GM12878 (cell line): ENCODE measurements at places on chromosomes 11 and 22.

DNA sequence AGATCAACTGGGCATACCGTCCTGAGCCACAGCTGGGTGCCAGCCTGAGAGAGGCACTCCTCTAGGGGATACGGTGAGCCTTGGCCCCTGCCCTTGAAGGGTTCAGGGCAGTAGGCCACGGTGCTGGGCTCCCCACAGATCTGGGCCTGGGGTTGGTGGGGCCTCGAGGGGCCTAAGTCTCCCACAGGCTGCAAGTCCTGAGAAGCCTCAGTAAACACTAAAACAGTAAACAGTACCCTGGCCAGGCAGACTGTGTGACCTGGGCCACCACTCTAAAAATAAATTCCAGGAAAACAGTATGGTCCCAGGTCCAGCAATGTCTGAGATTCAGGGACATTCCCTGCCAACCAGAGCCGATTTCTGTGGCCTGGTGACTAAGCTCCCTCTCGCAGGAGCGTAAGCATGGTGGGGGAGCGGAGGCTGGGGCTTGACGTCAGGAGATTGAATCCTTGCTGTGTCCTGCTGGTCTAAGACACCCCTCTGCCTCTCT lies 2.3 kb upstream of the RHOD start:
- DNase-seq = no peak

GRCh38 chr22:45310977-45311531 lies 1.3 kb downstream of the FAM118A start:
- no peak for DNase-seq

- no peak for DNase-seq
Observed at GRCh38 chr11:119091966-119092879, 7.5 kb downstream of the HMBS start.

- DNase-seq = no peak
Observed at GRCh38 chr11:45663486-45664375, 1.7 kb downstream of the CHST1 start.

DNA sequence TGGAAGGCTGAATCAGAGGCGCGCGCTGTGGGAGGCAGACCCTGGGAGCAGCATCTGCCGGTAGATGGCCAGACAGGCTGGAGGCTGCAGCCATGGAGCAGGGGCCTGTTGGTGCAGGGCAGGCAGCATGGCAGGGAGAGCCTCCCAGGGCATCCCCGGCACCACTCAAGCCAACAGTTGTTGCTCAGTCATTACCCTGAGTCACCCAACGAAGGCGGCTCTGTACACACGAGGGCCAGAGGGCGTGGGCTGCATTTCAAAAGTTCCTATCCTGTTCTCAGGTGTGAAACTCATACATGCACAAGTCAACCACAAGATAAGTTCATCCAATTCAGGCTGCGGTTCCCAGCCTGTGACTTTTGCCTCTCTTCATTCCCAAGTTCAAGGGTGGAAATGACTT lies 2.6 kb downstream of the ANO1 start:
- no peak for DNase-seq

DNA sequence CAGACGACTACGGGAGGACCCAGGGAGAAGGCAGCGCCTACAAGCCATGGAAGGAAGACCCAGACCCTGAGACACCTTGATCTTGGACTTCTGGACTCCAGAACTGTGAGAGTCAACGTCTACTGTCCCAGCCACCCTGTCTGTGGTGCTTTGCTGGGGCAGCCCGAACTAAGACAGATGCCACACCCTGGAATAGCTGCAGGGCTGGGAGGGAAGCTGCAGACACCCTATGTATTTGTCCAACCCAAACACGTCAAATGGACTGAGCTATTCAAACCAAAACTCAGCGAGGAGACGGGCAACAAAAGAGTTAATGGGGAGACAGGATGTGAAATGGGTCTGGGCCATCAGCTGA lies 169.3 kb downstream of the CTTN start:
- no peak for DNase-seq

GRCh38 chr22:50016308-50016987 lies 3.9 kb upstream of the IL17REL start:
- no peak for DNase-seq

GRCh38 chr22:41264408-41264941 lies 21.5 kb downstream of the RANGAP1 start:
- DNase-seq = no peak

GRCh38 chr11:120709808-120710207 lies 198.3 kb downstream of the GRIK4 start:
- DNase-seq = peak; percentile 73

- no peak for DNase-seq
Observed at GRCh38 chr11:68651208-68651984, 32.9 kb upstream of the GAL start.

- DNase-seq = no peak
Observed at GRCh38 chr11:1619449-1619848, 2.5 kb downstream of the KRTAP5-4 start.

DNA sequence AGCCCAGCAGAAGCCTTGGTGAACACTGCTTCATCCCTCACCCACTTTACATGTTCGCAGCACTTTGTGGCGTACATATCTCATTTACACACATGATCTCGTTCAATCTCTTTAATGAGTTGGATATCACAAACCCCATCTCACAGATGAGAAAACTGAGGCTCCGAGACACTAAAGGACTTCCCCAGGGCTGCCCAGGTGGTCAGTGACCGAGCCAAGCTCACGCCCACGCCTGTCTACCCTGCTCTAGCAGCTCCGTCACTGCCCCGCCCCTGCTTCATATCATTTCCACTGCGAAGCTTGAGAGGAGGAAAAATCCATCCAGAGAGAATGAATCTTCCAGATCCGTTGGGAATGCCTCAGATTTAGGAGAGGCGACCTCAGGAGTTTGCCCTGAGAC lies 11.8 kb upstream of the DSCAML1 start:
- no peak for DNase-seq

DNA sequence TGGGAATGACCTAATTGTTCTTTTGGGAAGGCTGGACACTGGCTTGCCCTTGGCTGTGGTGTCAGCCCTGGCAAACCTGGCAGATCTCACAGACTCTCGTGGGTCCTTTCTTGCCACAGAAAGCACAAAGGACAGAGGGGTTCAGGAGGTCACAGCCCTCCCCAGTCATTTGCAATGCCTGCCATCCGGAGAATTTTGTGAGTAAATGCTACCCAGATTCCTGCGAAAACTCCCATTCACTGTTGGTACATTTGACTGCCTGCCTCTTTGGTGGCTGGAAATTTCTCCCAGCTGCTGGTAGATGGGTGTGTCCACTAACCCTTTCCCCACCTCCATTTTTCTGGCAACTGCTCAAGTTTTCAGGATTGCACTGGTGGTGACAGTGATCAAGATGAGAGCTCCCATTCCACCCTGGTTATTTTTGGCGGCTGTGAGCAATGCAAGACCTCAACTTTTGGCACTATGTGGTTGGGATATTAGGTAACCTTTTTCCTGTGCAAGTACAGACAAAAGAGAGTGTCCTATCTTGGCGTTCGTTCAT lies 155.7 kb downstream of the NAV2 start:
- DNase-seq = no peak

DNA sequence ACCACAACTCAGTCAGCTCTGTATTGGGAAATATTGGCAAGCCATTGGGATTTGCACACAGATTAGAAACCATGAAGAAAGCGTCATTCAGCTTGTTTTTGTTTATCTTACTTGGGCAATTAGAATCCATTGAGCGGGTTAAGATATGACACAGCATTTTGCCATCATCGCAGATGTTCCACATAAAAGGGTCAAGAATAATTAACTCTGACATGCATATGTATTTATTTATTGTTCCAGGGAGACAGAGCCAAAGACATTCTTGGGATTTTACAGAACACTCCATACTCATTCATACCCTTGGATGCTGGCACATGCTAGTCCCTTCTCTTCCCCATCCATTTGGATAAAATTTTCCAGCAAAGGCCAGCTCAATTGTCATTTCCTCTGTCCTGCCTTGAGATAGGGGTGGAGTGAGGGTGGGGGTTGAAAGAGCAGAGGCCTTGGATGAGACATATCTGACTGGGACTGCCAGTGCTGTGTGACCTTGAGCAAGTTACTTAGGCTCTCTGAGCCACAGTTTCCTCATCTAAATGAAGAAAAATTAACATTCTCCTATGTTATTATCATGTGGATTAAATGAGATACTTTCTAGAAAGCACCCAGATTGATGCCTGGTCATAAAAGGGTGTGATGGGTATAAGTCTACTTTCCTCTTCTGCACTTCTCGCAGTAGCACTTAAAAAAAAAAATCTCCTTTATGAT lies 179.7 kb downstream of the RRAS2 start:
- no peak for DNase-seq

GRCh38 chr22:35564975-35565867 lies 24.6 kb downstream of the RASD2 start:
- DNase-seq = no peak

- no peak for DNase-seq
Observed at GRCh38 chr22:50313600-50313999, 6.2 kb upstream of the PLXNB2 start.

DNA sequence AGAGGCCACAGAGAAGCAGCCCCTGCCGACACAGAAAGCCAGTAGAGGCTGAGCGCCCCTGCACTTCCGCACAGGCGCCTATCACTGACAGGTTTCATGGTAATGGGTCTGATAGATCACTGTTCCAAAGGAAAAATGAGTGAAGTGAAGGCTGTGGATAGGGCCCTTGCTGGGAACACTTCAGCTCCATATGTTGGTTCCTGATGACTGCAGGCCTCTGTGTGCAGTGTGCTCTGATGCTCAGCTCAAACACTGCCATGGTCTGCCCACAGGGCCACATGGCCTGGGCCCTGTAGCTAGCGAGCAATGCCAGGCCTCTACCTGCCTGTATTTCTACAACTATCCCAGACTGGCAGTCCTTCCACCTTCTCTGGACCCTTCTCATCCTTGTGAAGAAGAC lies 62.7 kb upstream of the CLTCL1 start:
- DNase-seq = no peak
